GM04504 (cell line): ENCODE measurements at places on chromosomes 5 and 9.

- DNase-seq, result no peak
Observed at GRCh38 chr5:130955041-130955440, 210.0 kb downstream of the HINT1 start.

DNA sequence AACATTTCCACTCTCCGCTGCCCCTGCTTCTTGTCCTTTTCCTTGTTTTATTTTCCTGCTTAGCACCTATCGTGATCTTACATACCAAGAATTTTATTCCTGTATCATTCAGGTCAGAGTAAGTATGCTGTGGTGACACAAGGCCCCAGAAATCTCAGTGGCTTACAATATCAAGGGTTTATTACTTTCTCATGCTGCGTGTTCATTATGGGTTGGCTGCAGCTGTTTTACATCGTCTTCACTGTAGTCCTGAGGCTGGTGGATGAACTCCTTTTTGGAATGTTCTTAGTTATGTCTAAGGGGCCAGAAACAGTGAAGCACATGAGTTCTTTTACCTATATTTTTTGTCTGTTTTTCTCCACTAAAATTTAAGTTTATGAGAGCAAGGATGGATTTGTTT is 51.2 kb downstream of the FCHO2 start:
- no peak for DNase-seq

GRCh38 chr5:179806250-179807048 is at the start of gene MGAT4B:
MGAT4B (minus strand) TSS chr5:179806866; CDS start chr5:179806583, 283 bp downstream.
- peak; percentile 56 for DNase-seq

DNA sequence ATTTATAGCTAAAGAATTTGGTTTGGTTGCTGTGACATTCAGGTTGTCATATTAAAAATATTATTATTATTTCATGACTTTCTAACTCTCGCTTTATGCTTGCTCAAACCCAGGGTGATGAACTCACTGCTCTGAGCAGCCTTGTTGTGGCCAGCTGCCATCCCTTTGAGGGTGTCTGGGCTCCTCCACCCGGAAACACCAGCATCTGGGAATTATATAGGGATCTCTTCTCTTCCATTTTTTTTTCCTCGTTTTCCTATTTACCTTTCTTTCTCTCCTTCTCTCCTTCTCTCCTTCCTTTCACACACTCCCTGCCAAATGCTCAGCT is 355.8 kb upstream of the SMARCA2 start:
- DNase-seq, result no peak

DNA sequence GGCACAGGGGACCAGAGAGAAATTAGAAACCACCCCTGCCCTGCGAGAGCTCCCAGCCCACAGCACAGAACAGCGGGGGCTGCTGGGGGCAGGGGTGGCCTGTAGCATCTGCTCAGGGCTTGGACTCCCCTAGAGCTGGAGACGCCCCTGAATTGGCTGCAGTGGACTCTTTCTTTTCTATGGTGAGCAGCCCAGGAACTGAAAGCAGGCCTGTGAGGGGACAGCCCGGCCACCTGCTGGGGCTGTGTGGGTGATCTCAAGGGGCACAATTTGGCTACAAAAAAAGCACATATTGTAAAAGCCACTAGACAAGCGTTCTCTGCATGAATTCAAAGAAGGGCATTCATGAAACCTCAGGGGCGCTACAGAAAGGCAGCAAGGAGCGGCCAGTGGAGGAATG is 57.5 kb upstream of the ICE1 start:
- DNase-seq, result no peak

GRCh38 chr9:135076876-135077430 is 10.5 kb upstream of the OLFM1 start:
- DNase-seq, result no peak

DNA sequence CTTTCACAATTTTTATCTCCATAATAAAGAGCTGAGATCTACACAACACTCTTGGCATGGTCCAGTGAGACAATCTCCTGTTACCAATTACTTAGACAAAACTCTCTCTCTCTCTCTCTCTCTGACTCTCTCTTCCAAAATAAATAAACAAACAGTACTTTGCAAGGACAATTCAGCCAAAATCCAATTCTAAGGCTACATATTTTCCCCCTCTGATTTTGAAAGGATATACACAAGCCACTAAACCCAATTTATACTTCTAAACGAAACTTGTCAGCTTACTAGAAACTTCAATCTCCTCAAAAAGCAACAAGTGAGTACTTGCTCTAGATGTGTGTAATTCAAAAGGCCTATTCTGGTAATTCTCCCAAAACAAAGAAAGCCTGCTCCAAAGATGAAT is 26.3 kb upstream of the TNPO1 start:
- DNase-seq, result peak; percentile 3

DNA sequence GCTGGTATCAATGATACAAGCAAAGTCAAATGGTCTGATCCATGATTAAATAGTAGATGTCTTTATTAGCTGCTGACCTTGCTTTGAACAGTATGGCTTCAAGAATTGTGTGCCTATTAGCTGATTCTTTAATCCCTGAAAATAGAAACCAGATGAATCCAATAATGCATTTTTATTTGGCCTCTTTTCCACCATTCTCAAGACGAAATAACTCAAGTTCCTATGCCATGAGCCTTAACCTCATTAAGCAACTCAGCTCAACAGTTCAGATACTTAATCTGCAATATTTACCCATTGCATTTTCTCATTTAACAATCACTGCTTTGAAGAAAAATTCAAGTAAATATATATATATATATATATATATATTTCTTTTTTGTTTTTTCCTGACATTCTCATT is 588.6 kb upstream of the MEF2C start:
- peak; percentile 28 for DNase-seq

GRCh38 chr5:126002222-126002897 is 420.8 kb upstream of the GRAMD2B start:
- peak; percentile 60 for DNase-seq

GRCh38 chr9:92650839-92651621 is 18.9 kb downstream of the IPPK start:
- no peak for DNase-seq

DNA sequence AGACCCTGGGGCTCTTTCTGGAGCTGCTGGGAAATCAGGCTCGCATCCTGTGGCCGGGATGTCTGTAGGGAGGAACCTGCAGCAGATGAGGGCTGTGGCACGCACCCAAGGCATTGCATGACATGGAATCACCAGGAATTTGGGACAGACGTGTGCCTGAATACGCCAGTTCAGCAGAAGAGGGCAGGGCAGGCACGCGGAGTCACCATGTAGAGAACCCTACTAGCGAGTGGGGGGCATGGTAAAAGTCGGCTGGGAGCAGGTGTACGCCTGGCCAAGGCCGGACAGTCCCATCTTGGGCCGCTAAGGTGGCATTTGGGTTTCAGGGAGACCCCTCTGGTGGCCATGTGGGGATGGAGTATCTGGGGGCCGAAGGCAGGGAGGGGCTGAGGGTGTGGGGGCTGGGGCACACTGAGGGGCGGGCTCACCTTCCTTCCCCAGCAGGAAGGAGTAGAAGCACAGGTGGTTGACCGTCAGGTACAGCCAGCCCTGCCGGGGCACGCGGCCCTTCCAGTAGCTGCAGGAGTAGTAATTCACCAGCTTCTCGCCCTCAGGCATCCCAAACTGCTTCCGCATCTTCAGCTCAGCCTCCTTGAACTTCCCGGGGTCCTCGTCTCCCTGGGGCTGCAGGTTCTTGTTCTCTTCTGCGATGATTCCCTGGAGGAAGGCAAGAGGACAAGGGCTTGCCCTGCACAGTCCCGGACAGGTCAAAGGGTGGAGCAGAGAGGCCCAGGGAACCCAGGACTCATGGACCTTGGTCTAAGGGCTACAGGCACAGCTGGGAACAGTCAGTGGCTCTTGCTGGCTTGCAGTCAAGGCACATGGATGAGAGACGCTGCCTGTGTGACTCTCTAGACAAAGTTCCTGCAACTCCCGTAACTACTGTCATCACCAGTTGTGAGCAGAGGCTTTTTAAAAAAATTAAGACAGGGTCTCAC is 13.5 kb downstream of the TBC1D9B start:
- DNase-seq, result no peak

GRCh38 chr5:66180282-66181155 is 36.4 kb downstream of the SREK1 start:
- no peak for DNase-seq

GRCh38 chr9:31078175-31078574 is 1306.3 kb upstream of the ACO1 start:
- no peak for DNase-seq

DNA sequence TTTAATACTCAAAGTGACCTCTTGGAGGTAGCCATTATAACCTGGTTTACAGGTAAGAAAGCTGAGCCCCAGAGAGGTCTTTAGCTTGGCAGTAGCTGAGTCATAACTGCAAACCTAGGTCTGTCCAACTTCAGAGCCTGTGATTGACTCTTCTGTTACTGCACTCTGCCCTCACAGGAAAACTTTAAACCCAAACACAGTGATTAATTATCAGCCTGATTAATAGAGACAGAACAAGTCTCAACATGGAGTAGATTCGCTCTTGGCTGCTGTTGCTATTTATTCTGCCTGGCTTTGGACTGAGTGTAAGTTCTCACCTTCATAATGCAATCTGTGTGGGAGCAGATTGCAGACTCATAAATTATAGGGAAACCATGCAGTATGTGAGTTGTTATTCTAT is 27.4 kb upstream of the TXN start:
- DNase-seq, result no peak

- DNase-seq, result peak; percentile 73
Observed at GRCh38 chr5:10474521-10475075, 32.9 kb downstream of the ROPN1L start.

DNA sequence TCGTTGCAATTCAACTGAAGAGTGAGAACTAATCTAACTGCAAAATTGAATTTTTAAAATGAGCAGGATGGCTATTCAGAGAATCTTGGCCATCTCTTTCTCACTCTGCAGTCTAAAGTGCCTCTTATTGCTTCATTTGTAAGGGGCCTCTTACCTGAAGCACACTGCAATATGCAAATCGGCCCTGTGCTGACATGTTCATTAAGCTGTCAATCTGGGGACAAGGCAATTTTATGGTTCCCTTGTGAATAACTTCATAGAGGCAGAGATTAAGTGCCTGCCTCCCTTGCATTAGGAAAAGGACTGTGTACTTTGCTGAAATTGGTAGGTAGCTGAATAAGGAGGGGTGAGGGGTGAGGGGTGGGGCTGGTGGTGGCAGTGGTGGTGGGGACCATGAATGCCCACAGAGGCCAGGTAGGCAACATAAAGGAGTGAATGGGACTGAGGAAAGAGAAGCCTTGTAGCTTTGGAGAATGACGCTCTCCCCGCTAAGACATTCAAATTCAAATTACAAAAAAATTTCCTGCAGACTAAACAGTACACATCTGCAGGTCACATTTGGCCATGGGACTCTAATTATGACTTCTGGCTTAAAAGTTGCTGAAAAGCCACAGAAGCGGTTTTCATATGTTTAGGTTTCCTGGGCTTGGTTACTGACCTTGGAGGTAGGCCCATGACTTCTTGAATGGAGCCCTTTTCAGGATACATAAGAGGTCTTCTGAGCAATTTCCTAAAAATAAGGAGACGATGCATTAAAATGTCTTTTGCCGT is 25.0 kb downstream of the TNFSF8 start:
- no peak for DNase-seq
